ENCODE measurements at places on chromosomes 7 and 10.
A peak's percentile ranks its signal among the peaks of the same experiment; 100 is the strongest.

- DNase-seq: no peak
Observed at GRCh38 chr10:99708428-99709012, 23.4 kb downstream of the COX15 start.

- DNase-seq: no peak
Observed at GRCh38 chr7:108118959-108119358, 11.2 kb downstream of the LAMB4 start.

DNA sequence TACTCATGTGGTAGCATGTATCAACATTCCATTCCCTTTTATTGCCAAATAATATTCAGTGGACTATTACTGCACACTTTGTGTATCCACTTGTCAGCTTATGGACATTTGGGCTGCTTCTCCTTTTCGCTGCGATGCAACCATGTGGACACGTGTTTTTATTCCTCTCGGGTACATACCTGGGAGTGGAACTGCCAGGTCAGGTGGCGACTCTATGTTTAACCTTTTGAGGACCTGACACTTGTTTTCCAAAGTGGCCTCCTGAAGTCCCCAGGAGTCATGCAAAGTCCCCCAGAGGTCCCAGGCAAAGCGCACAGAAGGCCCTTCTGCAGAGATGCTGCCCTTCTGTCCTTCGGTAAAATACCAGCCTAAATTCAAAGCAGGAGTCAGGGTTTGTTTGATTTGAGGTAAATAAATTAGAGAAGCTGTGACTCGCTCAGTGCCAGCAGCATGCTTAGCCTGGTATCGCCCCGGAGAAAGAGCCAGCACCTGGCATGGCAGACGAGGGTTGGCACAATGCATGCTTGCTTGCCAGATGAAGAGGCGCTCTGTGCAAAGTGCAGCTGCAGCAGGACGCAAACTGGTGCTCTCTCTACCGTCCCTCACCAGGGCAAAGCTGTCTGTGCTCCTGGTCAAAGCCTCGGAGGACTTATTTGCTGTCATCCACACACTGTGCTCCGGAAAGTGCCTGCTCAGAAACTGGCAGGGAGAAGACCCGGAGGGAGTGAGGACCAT is 37.8 kb downstream of the HIPK2 start:
- DNase-seq: no peak

GRCh38 chr10:27659786-27660185 is 85.8 kb downstream of the MKX start:
- no peak for DNase-seq

DNA sequence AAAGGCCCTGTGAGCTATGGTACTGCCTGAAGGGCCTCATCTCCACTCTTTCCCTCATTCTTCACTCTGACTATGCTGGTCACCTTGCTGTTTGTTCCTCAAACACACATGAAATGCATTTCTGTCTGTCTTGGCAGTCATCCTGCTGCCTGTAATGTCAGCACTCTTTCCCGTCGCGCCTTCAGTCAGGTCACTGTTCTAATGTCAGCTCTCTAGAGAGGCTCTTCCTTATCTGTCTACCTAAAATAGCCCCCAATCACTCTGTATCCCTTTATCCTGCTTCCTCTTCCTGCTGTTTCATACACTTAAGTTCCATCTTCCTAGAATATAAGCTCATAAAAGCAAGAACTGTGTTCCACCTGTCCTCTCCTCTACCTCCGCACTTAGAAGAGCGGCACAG is 215.5 kb downstream of the ZNF33B start:
- DNase-seq: no peak

- DNase-seq: peak; percentile 17
Observed at GRCh38 chr10:6498771-6499170, 81.3 kb downstream of the PRKCQ start.

DNA sequence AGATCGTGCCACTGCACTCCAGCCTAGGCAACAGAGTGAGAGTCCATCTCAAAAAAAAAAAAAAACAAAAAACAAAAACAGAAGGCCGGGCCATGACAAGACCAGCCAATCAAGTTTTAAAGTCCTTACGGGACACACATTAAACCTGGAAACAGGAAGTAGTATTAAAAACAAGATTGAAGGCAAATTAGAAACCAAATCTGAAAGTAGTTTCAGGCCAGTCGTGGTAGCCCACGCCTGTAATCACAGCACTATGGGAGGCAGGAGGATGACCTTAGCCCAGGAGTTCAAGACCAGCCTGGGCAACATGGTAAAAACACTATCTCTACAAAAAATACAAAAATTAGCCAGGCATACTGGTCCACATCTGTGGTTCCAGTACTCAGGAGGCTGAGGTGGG is 18.1 kb downstream of the PSAP start:
- no peak for DNase-seq

GRCh38 chr7:22722536-22723180 is 4.3 kb upstream of the IL6 start:
- DNase-seq: no peak

- no peak for DNase-seq
Observed at GRCh38 chr7:6526997-6527378, 24.3 kb downstream of the GRID2IP start.

DNA sequence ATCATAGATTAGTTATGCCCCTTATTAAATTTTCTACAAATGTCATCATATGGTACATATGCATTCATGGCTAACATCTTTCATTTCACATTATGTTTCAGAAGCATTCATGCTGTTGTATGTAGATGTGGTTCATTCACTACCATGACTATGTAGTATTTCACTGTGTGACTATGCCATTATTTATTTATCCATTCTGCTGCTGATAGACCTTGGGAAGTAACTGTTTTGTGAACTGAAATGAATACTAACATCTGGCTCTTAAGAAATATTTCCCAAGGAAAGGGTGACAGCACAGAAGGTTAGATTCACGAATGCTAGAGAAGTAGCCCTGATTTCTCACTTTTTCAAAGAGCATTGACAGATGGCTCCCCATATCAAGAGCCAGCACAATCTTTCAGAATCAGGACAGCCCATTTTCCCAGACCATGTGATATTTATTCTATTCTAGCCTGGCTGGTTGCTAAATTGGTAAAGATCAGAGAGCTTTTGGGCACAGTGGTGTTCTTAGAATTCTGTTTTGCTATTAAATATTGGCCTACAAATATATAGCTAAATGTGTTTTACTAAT is 157.4 kb downstream of the DYNC1I1 start:
- DNase-seq: no peak

GRCh38 chr7:50615519-50616080 is 50.4 kb upstream of the DDC start:
- DNase-seq: no peak

DNA sequence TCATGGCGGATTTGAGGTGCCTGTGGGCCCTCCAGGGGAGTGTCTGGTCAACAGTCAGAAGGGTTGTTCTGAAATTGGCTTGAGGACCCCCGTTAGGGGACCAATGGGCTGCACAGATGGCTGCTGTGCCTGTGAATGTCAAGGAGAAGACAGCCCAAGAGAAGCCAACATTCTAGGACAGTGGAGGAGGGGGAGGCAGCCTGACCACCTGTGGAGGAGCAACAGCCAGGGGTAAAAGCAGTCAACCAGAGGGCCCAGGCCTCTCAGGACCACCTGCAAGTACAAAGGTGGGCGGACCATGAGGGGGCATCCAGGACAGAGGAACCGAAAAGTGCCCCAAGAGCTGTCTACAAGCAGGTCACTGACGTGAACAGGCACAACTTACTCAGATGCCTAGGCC is 76.6 kb downstream of the VSTM4 start:
- DNase-seq: no peak

- DNase-seq: no peak
Observed at GRCh38 chr10:47435081-47435480, 48.8 kb downstream of the ANXA8 start.

DNA sequence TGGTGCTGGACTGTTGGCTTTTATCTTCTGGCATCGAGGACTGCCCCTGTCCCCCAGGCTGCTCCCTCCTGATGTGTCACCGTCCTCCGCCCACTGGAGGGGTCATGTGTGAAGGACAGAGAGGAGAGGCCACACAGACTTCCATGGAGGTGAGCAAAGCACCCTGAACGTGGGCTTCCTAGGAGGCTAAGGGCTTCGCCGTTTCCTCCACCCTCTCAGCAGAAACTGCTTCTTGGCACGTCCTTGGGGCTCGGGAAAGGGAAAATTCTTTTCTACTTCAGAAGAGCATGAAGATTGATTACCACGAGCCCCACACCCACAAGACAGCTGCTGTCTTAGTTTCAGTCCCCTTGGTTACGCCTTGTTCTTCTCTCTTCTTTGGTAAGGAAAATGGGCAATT is 218.2 kb downstream of the CCDC3 start:
- no peak for DNase-seq

GRCh38 chr10:44465401-44466115 is 80.7 kb upstream of the CXCL12 start:
- DNase-seq: no peak

DNA sequence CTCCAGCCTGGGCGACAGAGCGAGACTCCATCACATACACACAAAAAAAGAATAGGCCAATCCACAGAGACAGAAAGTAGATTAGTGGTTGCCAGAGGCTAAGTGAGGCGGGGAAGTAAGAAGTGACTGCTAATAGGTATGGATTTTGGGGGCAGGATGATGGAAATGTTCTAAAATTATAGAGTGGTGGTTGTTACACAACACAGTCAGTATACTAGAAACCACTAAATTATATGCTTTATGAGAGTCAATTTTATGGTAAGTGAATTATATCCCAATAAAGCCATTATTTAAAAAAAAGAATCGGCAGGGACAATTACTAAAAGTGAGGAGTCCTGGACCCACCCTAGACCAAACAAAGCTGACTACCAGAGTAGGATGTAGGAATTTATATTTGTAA is 24.3 kb downstream of the DENND2A start:
- no peak for DNase-seq

DNA sequence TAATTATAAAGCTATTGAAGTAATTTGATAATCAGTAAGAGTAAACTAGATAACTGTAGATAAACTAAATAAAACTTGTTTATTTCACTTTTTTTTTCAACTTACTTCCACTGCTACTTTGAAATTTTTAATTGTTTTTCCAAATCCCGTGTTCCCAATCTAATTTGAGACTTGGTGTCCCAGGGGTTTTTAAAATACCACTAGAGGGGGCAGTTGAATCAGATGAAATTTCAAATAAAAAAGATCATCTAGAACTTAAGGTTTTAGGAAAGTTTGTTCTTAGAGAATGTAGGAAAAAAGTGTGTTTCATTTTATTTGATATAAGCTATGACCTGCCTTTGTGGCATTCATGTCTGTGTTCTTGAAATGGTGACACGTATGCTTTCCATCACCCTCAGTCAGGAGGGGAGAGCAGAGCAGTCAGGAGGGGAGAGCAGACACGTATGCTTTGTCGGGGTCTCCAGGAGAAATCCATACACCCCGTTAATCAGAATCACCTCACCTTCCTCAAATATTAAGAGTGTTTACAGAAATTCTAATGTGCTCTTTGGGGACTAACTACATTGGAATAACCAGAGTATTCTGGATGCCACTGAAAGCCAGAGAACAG is 49.9 kb downstream of the C10orf67 start:
- DNase-seq: no peak

DNA sequence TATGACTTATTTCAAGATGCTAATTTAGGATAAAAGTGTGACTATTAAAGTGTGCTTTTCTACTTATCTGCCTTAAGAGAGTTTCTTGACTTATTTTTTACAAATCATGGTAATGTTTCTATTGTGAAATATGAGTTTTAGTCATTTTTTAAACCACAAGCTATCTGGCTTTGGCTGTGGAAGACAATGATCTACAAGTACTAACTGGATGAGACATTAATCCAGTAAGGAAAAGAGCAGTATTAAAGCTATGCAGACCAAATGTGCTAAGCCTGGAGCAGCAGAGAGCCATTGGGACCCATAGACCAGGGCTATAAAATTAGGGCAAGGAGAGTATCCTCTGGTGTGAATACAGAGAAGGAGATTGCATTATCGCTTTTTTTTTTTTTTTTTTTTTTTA is 92.4 kb downstream of the SEMA3A start:
- no peak for DNase-seq

GRCh38 chr7:134546955-134547354 is 2.0 kb upstream of the AKR1B15 start:
- no peak for DNase-seq

DNA sequence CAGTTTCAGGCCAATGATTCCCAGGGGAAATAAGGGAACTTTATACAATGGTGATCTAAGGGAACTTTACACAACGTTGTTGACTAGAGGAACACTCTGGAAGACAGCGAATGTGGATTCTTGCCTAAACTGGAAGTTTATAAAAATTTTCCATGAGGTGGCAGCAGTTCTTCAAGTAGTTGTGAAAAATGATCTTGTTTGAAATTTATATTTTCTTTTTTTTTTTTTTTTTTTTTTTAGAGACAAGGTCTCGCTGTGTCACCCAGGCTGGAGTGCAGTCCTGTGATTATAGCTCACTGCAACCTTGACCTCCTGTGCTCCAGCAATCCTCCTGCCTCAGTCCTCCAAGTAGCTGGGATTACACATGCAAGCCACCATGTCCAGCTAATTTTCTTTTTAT is 32.1 kb upstream of the GTF2I start:
- no peak for DNase-seq

DNA sequence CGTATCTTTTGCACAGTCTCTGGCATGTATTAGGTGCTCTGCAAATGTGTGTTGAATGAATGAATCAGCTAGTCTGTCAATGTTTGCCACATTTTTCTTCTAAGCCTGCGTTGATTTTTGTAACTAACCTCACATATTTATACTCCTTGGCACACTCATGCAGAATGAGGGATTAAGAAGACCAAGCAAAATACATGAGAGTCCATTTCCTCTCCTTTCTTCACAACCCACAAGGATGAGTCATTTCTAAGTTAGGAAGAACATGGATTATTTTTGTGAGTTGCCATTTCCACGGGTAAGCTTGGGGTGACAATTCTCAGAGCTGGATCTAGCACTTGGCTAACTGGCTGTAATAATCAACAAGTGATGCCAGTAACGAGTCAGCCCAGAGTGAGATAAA is 158.8 kb downstream of the TWIST1 start:
- DNase-seq: no peak

DNA sequence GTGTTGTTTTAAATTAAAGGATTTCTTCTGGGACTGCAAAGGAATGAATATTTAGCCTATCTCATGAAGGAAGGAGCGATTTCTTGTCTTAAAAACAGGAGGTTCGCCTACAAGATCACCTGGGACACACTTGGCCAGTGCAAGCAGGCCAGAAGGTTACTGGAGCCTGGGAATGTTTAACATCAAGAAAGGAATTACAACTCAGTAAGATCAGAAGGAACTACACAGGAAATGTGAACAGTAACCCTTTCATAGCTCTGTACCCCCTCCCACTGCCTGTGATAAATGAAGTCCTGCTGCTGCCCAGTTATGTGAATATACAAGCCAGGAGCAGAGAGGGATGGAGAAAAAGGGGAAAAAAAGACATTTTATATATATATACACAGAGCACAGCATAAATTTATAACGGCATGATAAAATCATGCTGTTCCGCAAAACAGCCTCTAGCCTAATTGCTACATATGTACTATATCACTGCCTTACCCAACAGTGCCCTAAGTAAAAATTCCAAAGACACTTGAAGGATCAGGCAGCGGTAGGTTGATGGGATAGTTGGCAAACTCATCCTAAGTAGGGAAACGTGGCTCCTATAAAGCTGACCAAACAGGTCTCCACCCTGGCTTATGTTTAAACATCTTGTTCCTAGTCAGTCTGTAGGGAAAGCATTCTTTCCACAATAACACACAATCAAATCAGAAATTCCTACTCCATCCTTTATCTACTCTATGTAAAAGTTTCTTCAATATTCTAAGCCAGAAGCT is 63.8 kb downstream of the ZNF438 start:
- DNase-seq: no peak

- no peak for DNase-seq
Observed at GRCh38 chr10:91604553-91605534, 28.0 kb downstream of the PPP1R3C start.

All from activated naive CD4-positive, alpha-beta T cell treated with Interleukin-2 at 50 U/mL for 16 hours (primary cell).